ENCODE measurements at places on chromosomes 13 and 19. TPM values are rescaled to one million over a fixed set of nuclear protein-coding genes. Genes with fewer than 3 reads are reported as not detected.

GRCh38 chr19:58544591-58545285 lies 874 bp downstream of the TRIM28 start:
- peak; percentile 37 for DNase-seq

- DNase-seq, result no peak
Observed at GRCh38 chr13:98129059-98129746, 13.7 kb upstream of the FARP1 start.

DNA sequence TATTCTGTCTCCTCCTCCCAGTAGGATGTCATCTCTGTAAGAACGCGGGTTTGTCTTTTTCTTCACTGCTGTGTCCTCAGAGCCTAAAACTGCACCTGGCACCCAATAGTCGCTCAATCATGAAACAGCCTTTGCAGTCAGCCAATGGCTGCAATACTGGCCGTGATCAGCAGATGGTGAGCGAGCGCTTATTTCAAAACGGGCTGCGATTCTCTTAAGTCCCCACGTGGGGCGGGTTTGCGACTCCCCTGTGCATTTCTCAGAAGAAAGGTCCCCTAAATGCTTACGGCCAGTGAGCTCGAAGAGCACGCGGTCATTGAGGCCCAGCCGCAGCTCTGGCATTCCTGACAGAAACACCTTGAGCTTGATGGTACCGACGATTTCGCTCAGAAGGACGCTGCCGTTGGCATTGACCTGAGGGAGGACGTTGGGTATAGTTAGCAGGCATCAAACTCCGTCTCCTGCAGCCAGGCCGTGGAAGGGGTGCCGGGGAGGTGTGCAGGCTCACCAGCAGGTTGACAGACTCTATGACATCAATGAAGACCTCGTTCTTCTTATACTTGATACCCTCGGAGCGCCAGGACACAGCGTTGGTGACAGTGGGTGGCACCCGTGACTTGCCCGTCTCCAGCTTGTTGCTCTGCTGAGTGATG lies 6.0 kb downstream of the AP1M2 start:
- peak; percentile 93 for DNase-seq

The ZIK1 gene
- total RNA-seq, result 8.4 TPM

DNA sequence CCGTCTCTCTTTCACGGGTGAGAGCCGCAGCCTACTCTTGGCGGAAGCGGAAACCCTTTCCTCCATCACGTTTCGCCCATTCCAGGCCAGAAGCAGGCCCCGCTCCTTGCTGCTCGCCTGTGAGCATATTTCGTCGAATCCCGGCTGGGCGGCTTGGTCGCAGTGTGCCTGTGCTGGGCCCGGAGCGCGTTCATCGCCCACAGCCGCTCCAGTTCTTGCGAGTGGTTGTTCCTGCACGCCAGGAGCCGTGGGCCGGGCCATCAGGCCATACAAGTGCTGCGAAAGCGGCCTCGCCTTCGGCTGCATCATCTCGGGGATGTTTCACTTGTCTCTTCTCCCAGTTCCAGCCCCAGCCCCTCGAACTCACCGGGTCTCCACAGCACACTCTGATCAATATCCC lies 65.0 kb downstream of the ZNF627 start:
- DNase-seq, result no peak

The PEAK3 gene
- total RNA-seq, result 0.17 TPM

- no peak for DNase-seq
Observed at GRCh38 chr13:66459143-66459542, 771.0 kb downstream of the PCDH9 start.

DNA sequence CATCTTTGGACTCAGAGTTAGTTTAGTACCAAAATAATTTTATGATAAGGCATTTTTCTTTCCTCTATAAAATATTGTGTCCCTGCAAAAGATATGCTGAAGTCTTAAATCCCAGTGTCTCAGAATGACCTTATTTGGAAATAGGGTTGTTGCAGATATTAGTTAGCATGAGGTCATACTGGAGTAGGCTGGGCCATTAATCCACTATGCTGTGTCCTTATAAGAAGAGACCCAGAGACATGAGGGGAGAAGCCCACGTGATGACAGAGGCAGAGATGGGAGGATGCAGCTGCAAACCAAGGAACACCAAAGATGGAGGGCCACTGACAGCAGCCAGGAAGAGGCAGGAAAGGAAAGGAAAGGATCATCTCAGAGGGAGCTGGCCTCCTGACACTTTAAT lies 6.4 kb downstream of the POGLUT2 start:
- no peak for DNase-seq

DNA sequence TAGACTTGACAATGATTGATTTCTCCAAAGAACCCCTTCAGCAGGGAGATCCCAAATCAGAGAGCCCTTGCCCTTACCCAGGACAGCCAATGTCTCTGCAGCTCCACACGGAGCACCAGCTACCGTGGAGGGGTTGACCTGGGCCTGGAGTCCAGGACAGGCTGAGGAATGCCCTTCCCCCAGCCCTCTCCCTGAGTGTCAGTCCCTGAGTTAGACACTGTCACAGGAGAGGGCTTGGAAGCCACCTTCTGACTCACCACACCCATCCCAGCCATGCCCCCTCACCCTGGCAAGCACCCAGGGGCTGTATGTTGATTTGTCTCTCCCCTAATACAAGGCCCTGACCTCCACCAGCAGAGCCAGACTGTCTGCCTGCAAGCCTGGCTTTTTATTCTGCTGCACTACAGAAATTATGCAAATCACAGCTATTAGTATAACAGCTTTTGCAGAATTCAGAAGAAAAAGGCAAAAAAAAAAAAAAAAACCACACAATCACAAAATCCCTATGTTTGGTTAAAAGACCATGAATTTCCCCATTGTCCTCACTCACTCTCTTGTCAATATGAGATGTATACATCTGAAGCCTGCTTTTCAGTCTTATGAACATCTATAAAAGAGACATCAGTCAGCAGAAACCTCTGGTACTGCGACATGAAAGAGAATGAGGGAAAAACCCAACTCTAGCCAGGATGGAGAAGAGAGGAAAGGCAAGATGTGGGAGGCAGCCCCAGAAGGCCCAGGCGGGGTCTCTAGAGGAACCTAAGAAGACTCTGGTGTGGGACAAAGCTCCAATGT lies 240.7 kb downstream of the UQCRFS1 start:
- DNase-seq, result no peak

- DNase-seq, result no peak
Observed at GRCh38 chr19:17468302-17469091, 1.8 kb upstream of the SLC27A1 start.

DNA sequence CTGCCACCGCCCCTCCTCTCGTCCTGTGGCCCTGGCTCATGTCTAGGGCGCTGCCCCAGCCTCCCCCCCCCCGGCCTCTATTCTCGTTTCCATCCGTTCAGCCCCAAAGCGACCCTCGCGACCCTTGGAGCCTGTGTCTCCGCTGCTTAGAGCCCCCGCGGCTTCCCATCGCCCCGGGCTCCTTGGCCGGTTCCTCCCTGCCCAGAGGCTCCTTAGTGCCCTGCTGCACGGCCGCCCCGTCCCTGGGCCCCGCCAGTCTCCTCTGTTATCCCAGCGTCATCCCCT lies 9.2 kb upstream of the CNOT3 start:
- DNase-seq, result no peak

GRCh38 chr13:44732503-44733098 lies 156.5 kb upstream of the TSC22D1 start:
- no peak for DNase-seq

- DNase-seq, result no peak
Observed at GRCh38 chr19:1214862-1215731, 9.5 kb downstream of the STK11 start.

Measured in activated CD4-positive, alpha-beta T cell treated with anti-CD3 and anti-CD28 coated beads, Interleukin-2, amount 10 ng/mL, durations not matched to agents 7 days and 5 days (primary cell).